ENCODE measurements at places on chromosomes 3 and 15.
A peak's percentile ranks its signal among the peaks of the same experiment; 100 is the strongest.

DNA sequence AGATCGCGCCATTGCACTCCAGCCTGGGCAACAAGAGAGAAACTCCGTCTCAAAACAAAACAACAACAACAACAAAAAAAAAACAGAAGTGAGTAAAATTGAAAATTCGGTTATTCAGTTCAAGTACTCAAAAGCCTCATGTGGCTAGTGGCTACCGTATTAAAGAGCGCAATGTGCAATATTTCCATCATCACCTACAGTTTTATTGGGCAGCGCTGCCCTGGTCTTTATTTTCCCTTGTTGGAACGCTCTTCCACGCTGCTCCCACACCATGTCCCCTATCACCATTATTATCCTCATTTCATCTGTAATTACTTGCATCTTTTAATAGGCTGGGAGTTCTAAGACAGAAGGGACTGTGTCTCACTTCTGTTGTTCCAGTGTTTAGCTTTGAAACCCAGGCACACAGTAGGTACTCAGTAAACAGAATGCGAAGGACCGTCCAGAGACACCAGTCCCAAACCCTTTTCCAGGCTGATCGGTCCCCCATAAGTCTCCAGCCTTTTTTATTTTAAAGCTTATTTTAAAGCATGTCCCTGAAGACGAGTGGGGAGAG is 423 bp upstream of the HACD3 start:
- DNase-seq, result no peak

GRCh38 chr3:192422997-192423342 is 304.4 kb downstream of the FGF12 start:
- DNase-seq, result no peak

- DNase-seq, result no peak
Observed at GRCh38 chr15:76865548-76865991, 39.6 kb downstream of the SCAPER start.

GRCh38 chr3:100761211-100761942 is 52.1 kb downstream of the TFG start:
- no peak for DNase-seq

GRCh38 chr15:95442107-95442719 is 888.3 kb upstream of the NR2F2 start:
- DNase-seq, result no peak

- no peak for DNase-seq
Observed at GRCh38 chr3:133457025-133457424, 57.2 kb downstream of the BFSP2 start.

- no peak for DNase-seq
Observed at GRCh38 chr3:32960404-32961170, 9.1 kb downstream of the CCR4 start.

DNA sequence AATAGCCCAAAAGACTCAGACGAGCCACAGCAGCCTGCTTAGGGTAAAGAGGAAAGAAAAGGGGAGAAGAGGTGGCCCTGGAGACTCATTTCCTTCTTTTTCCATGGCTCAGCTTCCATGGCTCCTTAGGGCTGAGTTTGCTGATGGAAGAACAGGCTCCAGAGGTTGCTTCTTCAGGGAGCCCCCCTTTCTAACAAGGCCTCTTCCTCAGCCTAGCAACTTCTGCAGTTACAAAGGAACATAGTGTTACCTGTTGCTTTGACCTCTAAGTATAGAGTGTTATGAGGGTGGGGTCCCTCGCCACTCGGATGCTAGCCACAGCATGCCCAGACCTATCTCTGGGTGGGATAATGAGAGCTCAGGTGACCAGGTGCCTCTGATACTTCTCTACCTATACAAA is 43.2 kb upstream of the SPESP1 start:
- DNase-seq, result no peak

GRCh38 chr3:184712248-184713039 is 580 bp upstream of the MAGEF1 start:
- no peak for DNase-seq

DNA sequence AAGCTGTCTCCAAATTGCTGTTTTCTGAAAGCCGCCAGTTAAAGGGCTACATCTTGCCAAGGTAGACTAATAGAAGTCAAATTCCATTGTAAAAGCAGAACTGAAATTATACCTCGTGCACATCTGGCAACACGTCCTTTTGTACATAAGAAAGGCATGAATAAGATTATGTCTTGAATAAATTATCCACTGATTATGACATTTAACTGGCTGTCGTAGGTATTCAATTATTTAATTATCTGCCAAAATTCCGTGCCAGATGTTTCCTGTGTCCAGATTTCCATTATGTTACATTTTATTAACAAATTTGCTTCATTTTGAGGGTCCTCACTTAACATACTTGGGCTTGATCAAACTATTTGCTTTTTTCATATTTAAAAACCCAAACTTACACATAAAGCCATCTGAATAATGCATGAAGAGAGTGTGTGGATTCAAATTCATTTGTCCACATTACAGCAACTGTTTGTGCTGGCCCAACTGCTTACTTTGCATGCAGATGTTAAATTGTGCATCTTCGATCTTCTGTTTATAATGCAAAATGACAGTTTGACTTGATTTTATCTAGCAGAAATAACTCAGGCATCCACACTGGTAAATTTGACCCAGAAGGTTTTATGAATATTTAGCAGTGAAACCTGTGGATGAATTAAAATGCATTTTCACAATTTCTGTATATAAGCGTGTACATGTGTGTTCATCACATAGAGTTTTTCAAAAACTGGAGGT is 701.5 kb downstream of the ZNF385D start:
- no peak for DNase-seq

DNA sequence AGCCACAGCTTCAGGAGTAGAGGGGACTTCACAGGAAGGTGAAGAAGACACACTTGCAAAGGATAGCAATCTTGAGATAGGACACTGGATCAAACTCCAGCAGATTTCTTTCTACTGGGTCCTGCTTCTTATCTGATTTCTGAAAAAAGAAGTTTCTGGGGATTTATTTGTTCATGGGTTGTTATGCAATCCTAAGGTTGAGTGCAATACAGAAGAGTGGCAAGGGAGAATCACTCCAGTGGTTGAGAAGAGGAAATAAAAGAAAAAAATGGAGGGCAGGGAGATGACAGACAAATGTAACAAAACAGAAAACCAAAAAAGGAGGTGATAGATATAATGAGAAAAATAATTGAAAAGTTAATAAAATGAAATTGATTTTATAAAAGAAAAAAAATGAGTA is 858.3 kb downstream of the TUSC7 start:
- no peak for DNase-seq

GRCh38 chr3:56209982-56210751 is 258.1 kb downstream of the ERC2 start:
- no peak for DNase-seq

- DNase-seq, result no peak
Observed at GRCh38 chr3:143755978-143756377, 92.3 kb downstream of the SLC9A9 start.

- DNase-seq, result no peak
Observed at GRCh38 chr3:171470714-171471227, 10.6 kb upstream of the TNIK start.

- DNase-seq, result no peak
Observed at GRCh38 chr15:32757426-32757825, 39.6 kb downstream of the GREM1 start.

DNA sequence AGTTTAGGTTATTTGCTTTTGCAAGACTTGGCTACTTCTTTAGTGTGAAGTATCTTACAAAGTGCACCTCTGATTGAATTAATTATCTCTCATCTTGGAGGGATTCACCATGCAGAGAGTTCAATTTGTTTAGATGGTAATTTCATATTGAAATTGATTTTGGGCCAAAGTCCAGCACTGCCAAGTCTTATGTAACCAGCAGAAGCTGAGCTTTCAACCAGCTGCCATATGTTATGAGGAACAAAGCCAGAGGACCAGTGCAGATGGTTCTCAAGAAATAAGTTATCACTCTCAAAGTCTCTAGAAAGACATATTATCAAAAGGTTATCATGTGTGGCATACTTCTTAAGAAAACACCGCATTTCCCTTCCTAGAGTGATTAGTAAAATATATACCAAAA is 29.0 kb downstream of the ABHD6 start:
- DNase-seq, result no peak

DNA sequence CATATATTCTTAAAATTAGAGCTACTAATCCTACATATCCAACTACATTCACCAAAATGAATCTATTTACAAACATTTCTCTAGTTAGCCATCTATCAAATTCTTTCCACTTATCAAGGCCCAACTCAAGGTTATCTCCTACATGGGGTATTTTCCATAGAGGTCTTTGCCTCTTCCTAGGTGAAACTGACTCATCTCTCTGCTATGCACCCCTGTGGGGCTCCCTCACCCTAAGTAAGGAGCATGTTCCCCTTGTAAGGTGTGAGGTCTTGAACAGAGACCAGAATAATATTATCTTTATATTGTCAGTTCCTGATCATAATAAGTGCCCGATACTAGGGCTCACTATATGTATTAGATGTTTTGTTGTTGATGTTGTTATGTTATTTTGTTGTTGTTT is 74.6 kb upstream of the TSC22D2 start:
- DNase-seq, result no peak

GRCh38 chr3:184636741-184637316 is 75.0 kb downstream of the MAGEF1 start:
- no peak for DNase-seq

GRCh38 chr3:58167431-58168351 is 43.1 kb downstream of the DNASE1L3 start:
- peak; percentile 79 for DNase-seq

DNA sequence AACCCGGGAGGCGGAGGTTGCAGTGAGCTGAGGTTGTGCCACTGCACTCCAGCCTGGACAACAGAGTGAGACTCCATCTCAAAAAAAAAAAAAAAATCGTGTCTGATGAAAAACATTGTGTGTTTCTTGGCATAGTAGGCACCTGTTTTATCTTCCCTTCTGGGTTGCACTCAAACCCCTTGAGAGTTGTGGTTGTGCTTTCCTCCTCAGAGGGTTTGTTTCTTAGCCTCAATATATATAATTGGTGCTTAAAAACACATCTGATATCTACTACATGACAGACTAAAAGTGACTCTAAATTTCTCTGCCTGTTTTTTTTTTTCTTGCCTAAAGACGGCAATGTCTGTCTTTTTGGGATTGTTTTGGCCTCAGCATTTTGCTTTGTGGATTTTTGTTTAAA is 7.6 kb downstream of the NR1D2 start:
- no peak for DNase-seq

GRCh38 chr3:17810759-17811158 is 68.3 kb upstream of the TBC1D5 start:
- DNase-seq, result no peak

GRCh38 chr3:159418571-159419526 is 569.8 kb upstream of the IL12A start:
- no peak for DNase-seq

DNA sequence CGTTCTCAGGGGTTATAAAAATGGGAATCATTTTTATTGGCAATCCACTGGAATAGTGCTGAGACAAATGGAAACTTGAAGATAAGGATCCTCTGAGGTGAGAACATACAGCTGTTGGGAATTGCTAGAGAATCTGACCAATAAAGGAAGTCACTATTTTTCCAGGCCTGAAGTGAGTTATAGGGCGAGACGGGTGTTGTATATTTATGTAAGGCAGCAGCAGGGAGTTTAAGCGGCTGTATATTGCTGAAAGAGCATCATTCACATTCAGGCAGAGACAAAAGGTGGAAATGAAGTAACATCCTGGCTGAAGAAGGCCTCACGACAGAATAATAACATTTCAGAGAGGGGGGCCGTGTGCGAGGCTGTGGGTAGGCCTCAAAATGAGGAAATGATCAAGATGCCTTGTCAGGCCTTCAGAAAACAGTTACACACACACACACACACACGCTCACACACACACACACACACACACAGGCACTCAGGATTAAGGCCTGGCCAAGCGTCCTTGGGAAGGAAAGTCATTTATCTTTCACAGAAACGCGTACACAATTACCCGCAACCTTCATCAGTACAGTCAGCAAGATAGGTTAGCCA is 964.9 kb upstream of the NR2F2 start:
- DNase-seq, result peak; percentile 46

GRCh38 chr3:172396400-172396799 is 51.9 kb downstream of the GHSR start:
- no peak for DNase-seq

DNA sequence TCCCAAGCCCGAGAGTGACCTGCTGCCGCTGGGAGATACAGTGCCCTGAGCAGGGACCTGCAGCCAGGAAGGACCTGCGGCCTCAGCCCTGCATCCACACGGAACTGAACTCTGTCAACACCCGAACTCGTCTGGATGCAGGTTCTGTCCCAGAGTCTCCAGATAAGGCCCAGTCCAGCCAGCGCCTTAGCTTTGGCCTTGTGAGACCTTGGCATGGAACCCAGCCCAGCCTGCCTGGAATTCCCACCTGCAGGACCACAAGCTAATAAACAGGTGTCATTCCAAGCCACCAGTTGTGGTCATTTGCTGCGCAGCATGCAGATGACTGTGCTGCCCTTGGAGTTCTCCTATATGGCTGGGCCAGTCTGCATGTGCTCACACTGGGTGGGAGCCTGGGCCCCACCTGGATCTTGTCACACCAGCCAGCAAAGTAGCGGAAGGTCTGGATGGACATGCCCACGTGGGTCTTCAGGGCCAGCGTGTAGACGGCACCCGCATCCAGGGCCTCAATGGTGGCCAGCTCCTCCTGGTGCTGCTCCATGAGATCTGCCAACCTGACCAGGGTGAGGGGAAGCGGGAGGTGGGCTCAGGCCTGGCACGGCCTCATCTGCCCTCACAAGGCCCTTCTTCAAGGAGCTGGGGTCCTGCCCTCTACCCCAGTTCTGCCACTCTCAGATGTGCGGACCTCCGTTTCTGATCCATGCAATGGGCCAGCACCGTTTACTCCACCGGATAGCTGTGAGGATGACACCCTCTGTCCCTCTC is 47.2 kb upstream of the SLC41A3 start:
- DNase-seq, result peak; percentile 8

- DNase-seq, result no peak
Observed at GRCh38 chr15:91291673-91292072, 191.6 kb downstream of the SV2B start.

DNA sequence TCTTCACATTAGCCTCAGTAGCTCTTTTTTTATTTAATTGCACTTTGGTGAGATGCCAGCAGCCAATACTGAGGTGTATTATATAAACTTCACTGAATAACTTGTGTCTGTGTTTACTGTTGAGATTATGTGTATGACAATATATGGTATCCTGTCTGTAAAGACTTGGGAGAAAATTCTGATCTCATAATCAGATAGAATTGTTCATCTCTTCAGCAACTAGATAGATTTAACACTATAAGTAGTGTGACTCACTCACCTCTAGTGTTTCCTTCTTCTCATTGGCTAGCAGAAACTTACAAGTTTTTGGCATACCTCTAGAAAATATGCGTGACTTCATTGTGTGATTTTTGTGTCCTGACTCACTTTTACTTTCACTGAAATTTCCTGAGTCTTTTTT is 67.6 kb upstream of the TGFBR2 start:
- no peak for DNase-seq

GRCh38 chr3:24344784-24345439 is 149.7 kb downstream of the THRB start:
- DNase-seq, result no peak

GRCh38 chr3:144865948-144866347 is 894.3 kb downstream of the DIPK2A start:
- DNase-seq, result no peak

DNA sequence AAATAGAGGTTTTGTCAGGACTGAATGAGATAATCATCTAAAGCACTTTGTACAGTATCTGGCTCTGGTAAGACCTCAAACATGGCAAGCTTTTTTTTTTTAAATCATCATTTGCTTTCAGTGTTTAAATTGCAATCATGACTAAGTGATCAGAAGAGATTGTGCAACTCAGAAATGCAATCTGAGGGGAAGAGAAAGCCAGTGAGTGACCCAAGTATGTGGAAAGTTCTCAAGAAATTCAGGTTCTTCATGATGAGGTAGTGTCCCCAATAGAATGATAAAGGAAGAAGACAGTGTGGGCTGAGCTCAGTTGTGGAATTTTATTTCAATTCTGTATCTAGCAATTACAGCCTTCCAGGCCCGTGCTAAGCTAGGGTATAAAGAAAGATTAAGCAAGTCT is 132.2 kb upstream of the TBC1D5 start:
- no peak for DNase-seq
